ENCODE measurements at places on chromosomes 5 and 9. TPM values are rescaled to one million over a fixed set of nuclear protein-coding genes. Genes with fewer than 3 reads are reported as not detected.

Gene SVEP1
- 1.2 TPM for total RNA-seq

Gene ENHO
- total RNA-seq = 0.71 TPM

Gene GRM6
- not detected for total RNA-seq

Gene ANGPTL2
- total RNA-seq = 11.5 TPM

Gene ADRA1B
- 1.8 TPM for total RNA-seq

Gene DCTN3
- 180 TPM for total RNA-seq

Gene BTNL3
- total RNA-seq = not detected

Gene TMEM174
- not detected for total RNA-seq

Gene PCDHGA10
- 0.71 TPM for total RNA-seq

Gene MELK
- 124 TPM for total RNA-seq

Gene MARCOL
- not detected for total RNA-seq

Gene LRRC19
- not detected for total RNA-seq

Gene TTC23L
- total RNA-seq = not detected

Gene TAF11L10
- not detected for total RNA-seq

Gene NPR2
- total RNA-seq = 4.4 TPM

Gene PCDHB5
- not detected for total RNA-seq

Gene TOR1B
- 74.6 TPM for total RNA-seq

Gene PDE6A
- total RNA-seq = 0.02 TPM

Gene CRHBP
- total RNA-seq = not detected

Gene ZBTB34
- total RNA-seq = 4.3 TPM
